NT2/D1 (cell line): ENCODE measurements at places on chromosomes 7 and 10.

DNA sequence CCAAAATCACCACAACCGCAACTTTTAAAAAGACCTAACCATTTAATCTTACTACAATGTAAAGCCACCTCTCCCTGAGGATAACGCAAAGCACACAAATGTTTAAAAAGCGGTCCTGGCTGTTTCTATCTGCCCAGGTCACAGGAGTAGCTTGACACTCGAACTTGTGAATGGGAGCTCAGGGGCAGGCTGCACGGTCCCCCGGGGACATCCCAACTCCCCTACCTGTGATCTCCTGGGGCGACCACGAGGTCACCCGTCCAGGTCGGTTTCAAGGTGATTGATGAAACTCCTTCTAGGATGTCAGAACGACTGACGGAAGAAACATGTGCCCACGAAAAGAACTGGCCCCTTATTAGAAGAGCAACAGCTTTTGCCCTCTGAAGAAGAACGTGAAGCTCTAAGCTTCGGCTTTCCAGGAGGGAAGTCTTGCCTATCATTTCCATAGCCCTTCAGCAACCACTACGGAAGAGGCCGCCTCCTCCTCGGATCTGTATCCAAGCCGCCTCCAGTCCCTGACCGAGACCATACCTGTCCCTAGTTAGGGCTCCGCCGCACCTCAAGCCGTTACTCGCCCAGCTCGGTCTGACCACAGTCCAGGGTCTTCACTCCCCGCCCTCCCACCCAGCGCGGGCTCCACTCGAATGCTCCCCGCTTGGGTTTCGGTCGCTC, 459 bp downstream of the CYCS start:
- DNase-seq = no peak

DNA sequence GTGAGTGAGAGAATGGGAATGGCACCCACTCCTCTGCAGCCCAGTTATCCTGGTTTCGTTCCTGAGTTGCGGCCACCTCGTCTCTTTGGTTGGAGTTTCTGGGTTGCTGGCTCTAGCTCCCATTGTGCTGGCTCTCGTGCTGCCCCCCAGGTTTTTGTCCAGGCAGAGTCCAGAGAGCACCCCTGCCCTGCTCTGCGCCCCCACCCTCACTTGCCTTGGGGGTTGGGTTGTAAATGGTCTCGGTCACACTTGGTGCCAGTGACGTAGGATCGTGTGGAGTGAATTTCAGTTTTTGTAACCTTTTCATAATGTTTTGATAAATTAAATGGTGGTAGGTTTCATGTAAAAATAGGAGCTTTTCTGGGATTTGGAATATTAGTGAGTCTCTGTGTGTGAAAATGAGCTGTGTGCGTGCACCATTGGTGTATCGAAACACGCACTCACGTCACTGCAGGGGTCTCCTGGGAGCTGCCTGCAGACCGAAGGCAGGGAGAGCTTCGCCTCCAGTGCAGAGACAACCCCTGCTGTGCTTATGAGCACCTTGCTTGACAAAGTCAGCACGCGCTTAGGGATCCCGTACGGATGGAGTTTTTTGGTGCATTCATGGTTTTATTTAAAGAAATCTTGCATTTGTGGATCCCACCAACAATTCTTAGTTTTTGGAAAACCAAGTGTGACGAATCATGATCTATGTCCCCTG, 32.9 kb downstream of the PFKP start:
- no peak for DNase-seq

- DNase-seq = no peak
Measured at GRCh38 chr7:151843181-151843580, 33.7 kb downstream of the PRKAG2 start.

DNA sequence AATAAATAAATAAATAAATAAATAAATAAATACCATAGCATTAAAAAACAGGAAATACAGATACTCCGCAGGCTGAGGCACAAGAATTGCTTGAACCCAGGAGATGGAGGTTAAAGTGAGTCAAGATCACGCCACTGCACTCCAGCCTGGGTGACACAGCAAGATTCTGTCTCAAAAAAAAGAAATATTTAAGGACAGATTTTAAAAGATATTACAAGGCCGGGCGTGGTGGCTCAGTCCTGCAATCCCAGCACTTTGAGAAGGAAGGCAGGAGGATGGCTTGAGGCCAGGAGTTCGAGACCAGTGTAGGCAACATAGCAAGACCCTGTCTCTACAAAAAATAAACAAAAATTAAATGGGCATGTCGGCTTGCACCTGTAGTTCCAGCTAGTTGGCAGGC, 17.5 kb upstream of the SNX8 start:
- no peak for DNase-seq

- no peak for DNase-seq
Measured at GRCh38 chr10:125824736-125825135, 1.4 kb downstream of the BCCIP start.

GRCh38 chr7:94300176-94300835, 94.4 kb upstream of the COL1A2 start:
- DNase-seq = no peak

- no peak for DNase-seq
Measured at GRCh38 chr10:35040760-35041501, 49.2 kb downstream of the CUL2 start.

DNA sequence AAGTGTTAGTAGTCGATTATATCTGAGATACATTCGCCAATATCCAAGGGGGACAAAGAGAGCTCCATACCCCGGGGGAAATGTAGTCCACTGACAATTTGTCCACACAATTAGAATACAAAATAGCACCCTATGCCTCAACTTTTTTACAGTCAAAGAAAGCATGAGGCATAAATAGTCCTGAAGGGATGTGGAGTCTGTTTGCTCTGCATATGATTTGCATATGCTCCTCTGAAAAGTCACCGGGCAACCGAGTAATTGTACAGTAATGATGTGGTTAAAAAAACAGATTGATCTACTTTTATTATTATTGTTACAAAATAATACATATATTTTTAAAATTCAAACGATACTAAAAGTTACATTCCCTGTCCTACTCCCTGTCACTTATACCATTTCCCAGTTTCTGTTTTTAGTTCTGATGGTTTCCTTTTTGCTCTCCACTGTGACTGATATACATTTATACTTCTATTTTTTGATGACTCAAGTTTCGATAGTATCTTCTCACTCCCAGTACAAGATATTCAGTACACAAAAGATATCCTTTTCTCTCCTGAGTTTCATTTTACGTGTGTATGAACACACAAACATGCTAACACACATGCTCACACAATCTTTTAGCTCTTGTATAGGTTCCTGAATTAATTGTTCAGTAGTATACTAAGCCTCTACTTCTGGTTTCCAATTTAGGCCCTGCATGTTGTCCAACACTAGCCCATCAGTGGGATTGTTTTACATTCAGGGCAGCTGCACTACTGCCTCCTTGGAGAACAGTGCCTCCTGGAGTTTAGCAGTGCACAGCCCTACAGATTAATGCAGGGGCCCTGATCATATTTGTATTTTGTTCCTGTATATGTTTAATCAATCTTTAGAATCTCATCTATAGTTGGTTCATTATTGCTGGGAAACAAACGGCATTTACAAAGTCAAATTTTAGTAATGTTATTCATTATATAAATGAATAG, 130.9 kb downstream of the TES start:
- no peak for DNase-seq
